Neuronal stem cell (in vitro differentiated cells): ENCODE measurements at places on chromosomes 3 and 15.

DNA sequence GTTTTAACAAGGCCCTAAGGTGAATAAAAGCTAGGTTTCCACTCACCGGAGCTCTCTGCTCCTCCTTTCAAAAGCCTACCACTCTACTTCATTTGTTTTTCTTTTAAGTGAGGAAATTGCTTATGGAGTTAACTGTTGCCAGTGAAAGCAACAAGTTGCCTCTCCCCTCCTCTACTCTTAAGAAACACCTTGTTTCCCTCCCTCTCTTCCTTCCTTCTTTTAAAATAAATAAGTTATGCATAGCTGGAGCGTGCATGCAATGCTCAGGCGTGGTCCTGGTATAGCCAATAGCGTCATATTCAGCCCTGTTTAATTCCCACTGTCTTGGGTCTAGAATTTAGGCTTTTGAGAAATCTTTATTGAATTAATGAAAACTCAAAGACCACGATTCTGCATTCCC, 101.1 kb upstream of the IGF1R start:
- DNase-seq, result no peak

DNA sequence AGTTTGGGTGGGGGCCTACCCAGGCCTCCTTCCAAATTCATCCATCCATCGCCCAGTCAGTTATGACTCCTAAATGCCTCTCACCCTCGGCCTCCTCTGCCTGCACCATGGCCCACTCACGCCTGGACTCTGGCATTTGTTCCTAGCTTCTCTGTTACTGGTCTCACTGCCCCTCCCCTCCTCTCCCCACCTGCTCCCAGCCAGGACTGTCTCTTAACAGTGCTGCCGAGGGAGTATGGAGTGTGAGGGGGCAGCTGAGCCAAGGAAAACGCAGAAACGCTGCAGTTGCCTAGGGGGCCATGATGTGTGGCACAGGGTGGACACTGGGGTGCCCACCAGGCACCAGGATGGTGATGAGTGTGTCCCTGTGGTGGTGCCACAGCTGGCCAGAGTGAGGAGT, 3.1 kb downstream of the RCCD1 start:
- DNase-seq, result no peak

GRCh38 chr3:89494734-89495133, 387.3 kb downstream of the EPHA3 start:
- no peak for DNase-seq

DNA sequence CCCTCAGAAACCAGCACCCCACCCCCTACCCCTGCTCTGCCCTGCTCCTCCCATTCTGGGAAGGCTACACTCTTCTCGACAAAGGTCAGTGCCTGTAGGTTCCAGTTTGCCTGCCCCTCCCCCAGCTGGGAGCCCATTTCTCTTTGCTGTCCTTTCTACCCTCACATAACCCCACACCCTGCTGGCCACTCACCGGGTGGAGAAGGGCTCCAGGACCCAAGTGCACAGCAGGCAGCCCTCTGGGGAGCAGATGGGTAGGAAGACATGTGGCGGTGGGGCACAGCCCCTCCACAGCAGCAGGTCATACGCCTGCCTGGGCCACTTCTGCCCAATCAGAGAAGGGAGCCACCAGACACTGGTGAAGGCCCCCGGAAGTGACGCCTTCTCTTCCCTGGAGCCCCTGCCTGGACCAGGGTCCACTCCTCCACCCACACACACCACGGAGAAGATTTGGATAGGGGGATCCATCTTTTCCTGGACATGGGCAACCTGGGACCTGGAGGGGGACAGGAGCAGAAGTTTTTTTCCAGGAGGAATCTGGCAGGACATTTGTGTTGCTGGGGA, at the start of gene THPO:
Gene THPO, minus strand, starts transcription at position 326 of the 564 bp plus-strand sequence. CDS start 1,948 bp downstream, outside the sequence.
- no peak for DNase-seq

GRCh38 chr3:178847190-178847589, 224.4 kb downstream of the ZMAT3 start:
- DNase-seq, result no peak

DNA sequence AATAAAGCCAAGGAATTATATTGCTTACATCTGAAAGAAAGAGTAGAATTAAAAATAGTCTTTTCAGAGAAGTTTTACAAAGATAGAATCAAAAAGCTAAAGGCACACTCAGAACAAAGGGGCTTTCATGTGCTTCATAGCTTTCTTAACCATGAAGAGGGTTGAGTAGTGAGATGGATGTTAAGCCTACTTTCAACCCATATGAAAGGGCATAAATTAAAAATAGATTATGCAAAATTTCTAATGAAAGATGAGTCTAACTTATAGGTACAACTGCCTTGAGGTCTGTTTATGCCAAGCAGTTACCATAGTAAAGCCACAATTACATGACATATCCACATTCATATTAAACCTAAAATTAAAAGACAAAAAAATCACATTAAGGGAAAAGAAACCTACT, 223.3 kb upstream of the ARHGEF26 start:
- DNase-seq, result no peak

DNA sequence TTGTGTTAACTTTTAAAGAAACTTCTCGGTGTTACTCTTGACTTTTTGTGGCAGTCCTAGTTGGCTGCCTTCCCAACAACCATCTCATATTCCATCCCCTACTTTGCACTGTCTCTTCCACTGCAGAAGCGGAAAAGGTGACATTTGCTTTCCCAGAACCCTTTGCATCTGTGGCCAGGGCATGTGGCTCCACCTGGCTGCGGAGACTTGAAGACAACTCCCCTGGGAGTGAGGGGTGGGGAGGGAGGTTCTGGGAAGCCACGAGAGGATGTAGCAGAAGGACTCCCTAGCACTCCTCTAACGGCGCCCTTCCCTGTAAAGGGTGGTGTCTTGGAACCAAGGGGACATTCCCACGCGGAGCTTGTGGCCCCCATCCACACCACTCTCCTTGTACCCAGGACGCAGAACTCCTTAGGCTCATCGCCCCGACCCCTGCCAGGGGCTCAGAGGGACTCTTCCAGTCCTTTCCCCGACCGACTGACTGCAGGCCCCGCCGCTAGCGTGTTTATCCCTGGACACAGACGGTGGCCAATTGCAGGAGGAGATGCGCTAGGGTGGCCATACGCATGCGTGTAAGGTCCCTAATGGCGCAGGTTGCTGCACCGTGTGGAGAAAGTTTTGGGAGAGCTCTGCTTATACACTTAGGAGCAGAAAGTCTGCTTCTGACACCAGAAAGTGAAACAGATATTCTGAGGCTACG, 33.2 kb upstream of the SECISBP2L start:
- DNase-seq, result no peak

DNA sequence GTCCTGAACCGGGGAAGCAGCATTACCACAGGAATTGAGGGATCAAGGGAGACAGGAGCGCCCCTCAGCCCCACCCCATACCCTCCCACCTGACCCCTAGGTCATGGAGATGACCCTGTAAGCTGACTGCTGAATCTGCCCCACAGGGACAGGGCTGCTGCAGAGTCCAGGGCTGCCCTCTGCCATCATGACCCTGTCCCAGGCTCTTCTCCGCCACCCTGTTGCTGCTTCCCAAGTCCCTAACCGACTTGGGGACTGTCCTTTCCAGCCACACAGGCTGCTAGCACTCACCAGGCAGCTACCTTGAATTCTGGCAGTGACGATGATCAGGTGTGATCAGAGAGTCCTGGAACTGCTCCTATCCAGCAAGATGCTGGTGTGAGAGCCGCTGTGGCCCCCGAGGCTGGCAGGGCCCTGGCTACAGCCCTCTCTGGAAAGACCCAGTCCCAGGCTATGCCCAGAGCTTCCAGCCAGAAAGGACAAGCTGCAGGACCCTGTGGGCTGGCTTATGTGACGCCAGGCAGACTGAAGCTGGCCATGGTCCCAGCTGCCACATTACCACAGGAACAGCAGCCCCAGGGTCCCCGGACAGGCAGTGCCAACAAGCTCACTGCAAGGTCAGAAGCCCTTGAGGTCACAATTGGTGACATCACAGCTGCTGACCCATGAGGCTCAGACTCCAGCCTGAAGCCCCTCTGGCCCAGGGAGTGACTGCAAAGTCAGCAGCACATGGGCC, at the start of gene C3orf22:
Gene C3orf22, minus strand, starts transcription at position 597 of the 736 bp plus-strand sequence. CDS start 5,542 bp downstream, outside the sequence.
- no peak for DNase-seq

DNA sequence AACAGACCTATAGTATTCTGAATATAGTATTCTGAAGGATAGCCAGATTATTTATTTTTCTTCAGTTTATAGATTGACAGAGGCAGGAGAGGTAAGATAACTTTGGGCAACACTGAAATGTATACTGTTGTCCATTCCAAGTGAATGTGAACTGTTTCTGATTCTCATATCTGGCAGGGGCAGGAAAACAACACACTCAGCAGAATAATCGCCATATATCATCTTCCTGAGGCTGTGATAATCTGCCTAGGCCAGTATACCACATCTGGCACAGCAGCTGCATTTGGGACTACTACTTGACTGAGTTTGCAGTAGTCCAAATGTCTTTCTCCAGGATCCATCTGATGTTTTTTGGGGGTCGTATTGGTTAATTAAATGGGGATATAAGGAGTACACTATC, 22.4 kb upstream of the SETD2 start:
- no peak for DNase-seq

GRCh38 chr3:172550347-172550943, 27.2 kb upstream of the TNFSF10 start:
- no peak for DNase-seq

DNA sequence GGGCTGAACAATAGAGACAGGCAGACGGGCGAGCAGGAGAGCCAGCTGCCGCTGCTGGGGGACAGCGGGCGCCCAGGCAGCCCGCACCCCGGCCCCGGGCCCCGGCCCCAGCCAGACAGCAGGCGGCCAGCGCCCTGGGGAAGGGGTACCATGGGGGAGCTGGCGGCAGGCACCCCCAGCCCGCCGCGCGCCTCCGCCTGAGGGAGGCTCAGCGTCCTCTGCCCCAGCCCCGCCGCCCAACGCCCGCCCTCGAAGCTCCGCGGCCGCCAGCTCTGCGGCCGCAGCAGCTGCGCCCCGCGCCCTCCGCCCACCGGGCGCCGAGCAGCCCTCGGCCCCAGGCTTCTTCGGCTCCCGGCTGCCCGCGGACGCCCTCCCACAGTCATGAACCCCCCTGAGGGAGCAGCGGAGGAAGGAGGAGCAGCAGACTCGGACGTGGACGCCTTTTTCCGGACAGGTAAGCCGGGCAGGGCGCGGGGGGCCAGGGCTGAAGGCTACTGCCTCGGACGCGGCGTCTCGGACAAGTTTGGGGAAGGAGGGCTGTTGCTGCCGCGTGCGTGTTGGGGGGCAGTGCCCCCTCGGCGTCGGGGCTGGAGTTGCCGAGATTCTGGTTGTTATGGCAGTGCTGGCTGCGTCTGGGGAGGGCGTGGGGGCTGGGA, 41.6 kb upstream of the ROPN1 start:
- DNase-seq, result no peak

DNA sequence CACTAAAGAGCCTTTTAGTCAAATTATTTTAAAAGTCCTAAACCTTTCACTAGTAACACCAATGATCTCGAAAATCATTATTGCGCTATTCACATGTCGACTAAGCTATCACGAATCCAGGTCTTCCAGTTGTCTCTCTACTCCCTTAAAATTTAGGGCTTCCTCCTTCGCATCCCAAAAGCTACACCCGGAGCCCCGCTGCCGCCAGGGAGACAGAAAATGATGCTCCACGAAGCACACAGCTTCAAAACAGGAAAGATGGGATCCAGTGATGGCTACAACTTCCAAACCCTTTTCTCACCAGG, 253 bp downstream of the IFT80 start:
- no peak for DNase-seq

DNA sequence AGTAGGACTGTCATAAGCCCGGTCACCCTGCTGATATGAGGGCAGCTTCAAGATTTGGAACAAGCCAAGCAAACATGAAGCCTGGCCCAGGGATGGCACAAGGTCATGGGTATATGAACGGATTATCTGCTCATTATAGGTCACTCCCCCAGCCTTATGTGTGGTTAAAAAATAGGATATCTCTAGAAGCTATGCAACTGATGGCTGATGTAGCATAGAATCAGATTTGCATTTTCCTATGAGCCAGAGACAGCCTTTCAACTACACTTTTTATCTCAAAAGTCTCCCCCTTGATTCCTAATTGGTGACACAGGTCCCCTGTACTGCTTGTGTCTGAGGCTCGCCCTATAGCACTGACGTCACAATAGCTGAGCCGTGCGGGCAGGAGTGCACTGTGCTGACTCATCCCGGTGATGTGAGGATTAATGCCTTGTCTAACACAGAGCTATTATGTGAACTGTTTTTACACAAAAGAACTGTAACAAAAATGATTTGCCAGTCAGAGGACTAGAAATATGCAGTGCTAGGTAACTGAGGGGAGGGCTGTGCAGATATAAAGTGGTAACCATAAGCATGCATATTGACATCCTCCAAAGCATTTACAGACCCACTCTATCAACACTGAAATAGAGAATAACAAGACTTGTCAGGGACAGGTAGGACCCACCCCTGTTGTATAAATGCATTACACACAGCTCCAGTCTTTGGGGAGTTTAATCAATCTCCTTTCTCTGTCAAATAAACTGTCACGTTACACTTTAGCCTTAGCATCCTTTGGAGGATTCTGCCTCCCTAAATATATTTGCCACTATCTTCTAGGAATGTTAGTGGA, 204.9 kb downstream of the TIGIT start:
- peak; percentile 38 for DNase-seq

DNA sequence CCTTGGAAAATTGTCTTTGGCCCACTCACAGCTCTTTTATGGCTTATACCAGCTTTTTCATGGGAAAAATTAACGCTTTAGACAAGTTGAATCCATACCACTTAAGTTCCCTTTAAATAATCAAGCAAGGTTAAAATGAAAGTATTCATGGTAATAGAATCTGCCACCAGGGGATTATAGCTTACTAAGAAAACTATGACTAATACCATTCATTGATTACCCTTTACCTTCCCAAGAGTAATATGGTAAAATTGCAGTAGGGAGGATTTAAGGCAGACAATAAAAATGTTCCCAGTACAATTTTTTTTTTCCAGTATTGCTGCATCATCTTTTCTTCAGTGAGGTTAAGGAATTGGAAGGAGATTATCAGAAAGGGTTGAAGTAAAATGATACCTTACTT, 641.1 kb upstream of the NAALADL2 start:
- DNase-seq, result no peak

DNA sequence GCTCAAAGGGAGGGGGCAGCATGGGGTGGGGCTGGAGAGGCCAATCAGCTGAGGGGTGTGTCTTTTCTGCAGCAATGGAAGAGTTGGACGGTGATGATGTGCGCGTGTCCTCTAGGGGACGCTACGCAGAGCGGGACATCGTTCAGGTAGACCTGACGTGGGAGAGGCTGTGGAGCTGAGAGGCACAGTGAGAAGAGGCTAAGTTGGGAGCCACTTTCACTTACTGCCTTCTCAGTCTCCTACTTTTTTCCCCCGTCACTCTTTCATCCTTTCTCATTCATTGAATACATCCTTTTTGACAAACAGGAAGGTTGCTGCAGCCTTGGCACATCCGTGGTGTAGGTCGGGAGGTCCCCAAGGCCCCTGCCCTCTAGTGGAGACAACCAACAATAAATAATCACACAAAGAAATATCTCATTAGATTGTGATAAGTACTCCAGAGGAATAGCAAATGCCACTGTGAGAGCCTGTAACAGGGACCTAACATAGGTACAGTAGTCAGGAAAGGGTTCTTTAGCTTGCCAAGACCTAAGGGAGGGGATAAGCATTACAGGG, 4.4 kb upstream of the BRPF1 start:
- no peak for DNase-seq

GRCh38 chr15:98526094-98526493, 122.2 kb upstream of the IGF1R start:
- no peak for DNase-seq
